CD4-positive, alpha-beta T cell treated with Interleukin-17A for 4 hours (primary cell): ENCODE measurements at places on chromosomes 2 and 18.
A peak's percentile ranks its signal among the peaks of the same experiment; 100 is the strongest.

DNA sequence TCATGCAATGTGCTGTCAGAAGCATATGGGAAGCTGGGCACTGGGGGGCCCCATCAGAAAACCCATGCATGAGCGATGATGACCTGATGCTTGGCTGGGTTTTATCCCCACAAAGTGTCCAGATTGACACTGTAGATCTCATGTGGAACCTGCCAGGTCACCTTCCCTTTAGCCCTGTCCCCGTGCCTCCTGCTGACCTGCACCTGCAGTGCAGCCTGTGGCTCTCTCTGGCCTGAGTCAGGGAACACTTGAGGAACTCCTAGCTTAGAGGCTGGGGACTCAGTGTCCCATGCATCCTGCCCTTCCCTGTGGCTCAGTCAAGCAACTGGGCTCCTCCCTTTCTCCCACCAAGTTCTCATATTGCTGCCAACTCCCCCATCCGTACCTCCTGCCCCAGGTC is 57.7 kb downstream of the PDCL3 start:
- no peak for DNase-seq

DNA sequence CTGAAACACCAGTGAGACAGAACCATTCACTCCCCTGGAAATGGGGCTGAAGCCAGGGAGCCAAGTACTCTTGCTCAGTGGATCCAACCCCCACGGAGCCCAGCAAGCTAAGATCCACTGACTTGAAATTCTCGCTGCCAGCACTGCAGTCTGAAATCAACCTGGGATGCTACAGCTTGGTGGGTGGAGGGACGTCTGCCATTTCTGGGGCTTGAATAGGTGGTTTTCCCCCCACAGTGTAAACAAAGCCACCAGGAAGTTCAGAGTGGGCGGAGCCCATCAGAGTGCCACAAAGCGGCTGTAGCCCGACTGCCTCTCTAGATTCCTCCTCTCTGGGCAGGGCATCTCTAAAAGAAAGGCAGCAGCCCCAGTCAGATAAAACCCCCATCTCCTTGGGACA is 292.8 kb downstream of the LNPK start:
- DNase-seq: no peak

GRCh38 chr2:147712051-147712450 is 132.8 kb upstream of the ACVR2A start:
- DNase-seq: no peak

- no peak for DNase-seq
Observed at GRCh38 chr2:60316381-60317033, 236.9 kb downstream of the BCL11A start.

DNA sequence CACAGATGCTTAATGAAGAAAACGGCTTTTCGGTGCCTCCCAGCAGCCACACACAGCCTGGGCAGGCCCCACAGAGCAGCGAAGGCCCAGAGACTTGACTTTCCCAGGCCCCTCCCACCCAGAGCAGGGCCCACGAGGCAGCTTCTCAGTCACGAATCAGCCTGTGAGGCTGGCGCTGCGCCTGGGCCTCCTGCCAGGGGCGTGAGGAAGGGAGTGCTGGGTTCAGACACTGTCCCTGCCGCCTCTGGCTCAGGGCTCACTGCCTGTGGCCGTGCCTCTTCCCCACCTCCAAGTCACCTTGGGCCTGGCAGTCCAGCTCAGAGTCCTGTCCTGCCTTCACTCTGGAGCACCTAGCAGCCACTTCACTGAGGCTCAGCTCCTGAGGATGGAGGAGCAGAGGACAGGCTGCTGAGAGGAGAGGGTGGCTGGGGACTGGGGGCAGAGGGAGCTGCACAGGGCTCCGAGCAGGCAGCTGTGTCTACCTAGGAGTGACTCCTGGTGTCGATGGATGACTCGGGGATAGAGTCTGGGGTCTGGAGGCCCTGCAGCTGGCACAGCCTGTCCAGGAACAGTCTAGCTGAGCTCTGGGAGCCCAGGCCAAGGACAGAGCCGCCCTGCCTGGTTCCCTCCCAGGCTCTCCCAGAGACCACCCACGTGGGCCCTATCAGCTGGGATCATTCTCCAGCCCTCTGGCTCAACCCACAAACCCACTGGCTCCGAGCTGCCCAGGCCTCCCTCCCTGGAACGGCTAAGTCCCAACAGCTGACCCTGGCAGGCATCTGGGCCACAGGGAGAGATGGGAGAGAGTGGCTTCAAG is 36.4 kb upstream of the FOSL2 start:
- DNase-seq: peak; percentile 48

GRCh38 chr2:222264791-222265320 is 33.9 kb downstream of the PAX3 start:
- DNase-seq: no peak

- no peak for DNase-seq
Observed at GRCh38 chr2:9103663-9104277, 100.3 kb upstream of the MBOAT2 start.

- DNase-seq: peak; percentile 6
Observed at GRCh38 chr18:50819027-50819727, 639 bp downstream of the MRO start.
